NCI-H446 (cell line): ENCODE measurements at places on chromosomes 16 and 17.

GRCh38 chr16:50676684-50677225, 4.4 kb downstream of the SNX20 start:
- no peak for DNase-seq

DNA sequence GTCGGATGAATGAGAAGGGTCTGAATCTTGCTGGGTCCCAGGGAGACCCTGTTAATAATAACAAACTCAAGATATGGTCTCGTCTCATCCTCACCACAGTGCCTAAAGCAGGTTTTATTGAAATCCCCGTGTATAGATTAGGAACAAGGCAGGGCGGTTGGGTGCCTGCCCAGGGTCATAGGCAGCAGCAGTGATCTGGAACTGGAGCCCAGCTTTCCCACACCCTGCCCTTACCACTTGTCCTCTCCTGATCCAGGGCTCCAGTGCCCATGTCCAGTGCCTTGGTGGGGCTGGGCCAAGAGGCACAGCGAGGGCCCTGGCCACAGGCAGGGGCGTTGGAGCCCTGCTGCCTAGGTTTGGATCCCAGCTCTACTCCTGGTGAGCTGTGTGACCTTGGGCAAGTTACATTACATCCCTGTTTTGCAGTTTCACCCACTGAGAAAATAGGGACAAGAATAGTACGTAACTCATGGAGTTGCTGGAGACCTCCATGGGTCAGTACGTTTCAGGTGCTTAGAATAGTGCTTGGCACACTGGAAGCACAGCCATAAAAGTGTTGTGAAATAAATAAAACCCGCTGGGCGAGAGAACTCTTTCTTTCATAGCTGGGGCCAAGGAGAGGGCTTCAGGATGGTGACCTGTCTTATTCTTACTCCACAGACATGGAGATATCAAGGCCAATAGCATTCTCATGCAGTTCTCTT, 13.9 kb downstream of the SOCS3 start:
- DNase-seq: no peak

DNA sequence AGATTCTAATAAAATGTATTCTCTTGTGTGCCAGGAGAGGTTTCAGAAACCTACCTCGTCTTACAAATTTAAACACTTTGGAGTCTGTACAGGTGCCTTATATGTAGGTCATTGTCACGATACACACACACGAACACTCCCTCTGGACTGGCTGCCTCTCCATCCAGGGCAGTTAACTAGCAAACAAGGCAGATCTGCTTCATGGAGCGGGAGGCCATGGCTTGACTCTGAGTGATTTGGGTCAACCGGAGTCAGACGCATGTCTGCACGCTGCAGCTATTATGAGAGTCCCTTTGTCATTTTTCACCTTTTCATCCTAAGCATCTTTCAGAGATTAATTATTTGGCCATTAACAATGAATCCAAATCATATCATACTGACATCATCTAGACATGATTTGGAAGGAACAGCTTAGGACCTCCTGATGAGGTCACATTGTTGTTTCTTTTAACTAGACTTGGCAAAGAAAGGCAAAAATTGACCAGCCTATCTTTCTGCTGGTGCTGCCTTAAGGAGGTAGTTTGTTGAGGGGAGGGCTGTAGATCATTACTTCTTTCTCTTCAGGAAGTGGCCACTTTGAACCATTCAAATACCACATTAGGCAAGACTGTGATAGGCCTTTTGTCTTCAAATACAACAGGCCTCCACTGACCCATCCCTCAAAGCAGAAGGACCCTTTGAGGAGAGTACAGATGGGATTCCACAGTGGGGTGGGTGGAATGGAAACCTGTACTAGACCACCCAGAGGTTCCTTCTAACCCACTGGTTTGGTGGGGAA, 58.9 kb downstream of the HLF start:
- DNase-seq: no peak

GRCh38 chr16:65745201-65745708, 621.2 kb upstream of the CDH5 start:
- DNase-seq: no peak

GRCh38 chr17:48649741-48650140, 23.6 kb upstream of the HOXB9 start:
- DNase-seq: no peak

- peak; percentile 34 for DNase-seq
These were observed 66.0 kb downstream of the CDK12 start for GRCh38 chr17:39527220-39527813.

GRCh38 chr16:81627024-81627423, 152.1 kb upstream of the PLCG2 start:
- no peak for DNase-seq

GRCh38 chr16:12869698-12870427, 31.5 kb upstream of the SHISA9 start:
- DNase-seq: no peak

DNA sequence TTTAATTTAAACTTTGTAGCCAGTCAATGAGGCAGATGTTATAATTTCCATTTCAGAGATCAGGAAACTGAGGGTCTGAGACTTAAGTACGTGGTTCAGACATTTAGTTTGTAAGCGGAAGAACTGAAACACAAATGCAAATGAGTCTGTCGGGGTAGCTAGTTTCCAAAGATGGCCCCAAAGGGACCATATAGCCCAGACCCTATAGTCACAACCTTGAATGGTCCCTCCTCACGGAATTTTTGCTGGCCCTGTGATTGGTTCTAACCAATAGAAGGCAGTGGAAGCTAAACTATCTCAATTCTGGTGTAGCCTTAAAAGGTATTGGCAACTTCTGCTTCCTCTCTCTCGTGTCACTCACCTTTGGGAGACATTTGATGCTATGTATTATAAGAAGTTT, 7.5 kb upstream of the BCO1 start:
- no peak for DNase-seq

- DNase-seq: peak; percentile 25
These were observed 11.6 kb upstream of the MFAP4 start for GRCh38 chr17:19398301-19399181.

DNA sequence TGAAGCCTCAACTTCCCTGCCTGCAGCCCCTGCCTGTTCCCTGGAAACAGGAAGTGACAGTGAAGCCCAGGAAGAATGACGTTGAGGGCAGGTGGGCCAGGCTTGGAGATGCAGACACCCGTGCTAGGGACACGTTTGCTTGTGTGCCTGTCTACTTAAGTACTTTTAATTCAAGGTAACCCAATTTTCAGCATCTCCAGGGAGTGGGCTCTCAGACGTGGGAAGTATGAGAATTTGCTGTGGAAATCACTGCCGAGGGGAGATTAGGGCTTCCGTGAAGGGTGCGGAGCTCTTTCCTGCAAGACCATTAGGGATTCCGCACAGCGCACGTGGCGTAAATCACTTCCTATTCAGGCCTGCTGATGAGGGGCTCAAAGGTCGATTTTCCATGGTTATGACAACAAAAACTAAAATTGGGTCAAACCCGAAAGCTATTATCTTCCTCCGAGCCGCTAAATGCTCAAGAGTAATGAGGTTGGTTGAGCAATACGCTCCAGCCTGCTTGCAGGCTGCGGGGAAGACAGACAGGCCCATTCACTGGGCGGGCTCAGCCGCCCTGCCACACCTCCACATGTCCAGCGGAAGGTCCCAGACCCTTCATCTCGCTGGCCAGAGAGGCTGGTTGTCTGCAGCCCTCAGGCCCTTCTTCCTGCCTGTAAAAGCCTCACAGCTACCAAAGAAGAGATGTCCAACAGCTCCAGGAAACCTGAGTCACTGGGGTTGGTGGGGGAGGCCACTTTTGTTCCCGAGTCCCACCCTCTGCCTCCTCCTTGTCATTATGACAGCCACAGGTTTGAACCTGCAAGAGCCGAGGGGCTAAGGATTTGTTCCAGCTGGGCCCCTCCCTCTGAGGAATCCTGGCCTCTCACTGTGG, 109.9 kb downstream of the RBFOX3 start:
- no peak for DNase-seq

GRCh38 chr16:67720236-67720635, 1.1 kb upstream of the GFOD2 start:
- no peak for DNase-seq

GRCh38 chr17:82935966-82936767, 96.3 kb upstream of the ZNF750 start:
- no peak for DNase-seq

DNA sequence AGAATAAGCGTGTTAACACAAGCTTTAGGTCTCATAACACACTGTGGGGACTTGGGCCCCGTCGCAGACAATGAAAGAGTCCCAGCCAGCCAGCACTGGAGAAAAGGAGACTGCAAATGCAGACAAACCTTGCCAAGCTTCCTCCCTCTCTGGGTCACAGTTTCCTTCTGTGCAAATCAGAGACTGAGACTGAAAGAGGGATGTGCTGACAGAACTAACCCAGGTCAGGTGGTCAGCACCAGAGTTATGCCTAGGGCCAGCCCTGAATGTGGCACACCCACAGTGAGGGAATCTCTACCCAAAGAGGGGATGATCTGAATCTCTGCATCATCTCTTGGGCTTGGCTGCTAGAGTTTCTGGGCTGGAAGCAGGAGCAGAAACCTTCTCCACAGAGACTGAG, 282.3 kb upstream of the CCL2 start:
- DNase-seq: no peak

DNA sequence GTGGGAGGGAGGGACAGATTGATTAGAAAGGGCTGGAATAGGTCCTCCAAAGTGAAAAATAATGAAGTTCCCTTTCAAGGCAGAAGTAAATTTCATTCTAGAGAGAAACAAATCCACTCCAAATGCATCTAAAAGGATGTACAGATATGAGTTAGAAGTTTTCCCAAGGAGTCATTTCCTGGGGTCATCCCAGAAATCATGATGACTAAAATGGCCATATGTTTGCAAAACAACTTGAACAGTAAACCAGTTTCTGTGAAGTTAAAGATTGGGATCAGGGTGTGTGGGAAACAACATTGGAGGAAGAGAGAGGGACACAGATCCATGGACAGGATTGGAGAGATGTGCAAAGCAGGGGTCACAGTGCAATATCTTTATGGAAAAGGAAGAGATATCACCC, 32.5 kb upstream of the ARHGAP44 start:
- DNase-seq: no peak

DNA sequence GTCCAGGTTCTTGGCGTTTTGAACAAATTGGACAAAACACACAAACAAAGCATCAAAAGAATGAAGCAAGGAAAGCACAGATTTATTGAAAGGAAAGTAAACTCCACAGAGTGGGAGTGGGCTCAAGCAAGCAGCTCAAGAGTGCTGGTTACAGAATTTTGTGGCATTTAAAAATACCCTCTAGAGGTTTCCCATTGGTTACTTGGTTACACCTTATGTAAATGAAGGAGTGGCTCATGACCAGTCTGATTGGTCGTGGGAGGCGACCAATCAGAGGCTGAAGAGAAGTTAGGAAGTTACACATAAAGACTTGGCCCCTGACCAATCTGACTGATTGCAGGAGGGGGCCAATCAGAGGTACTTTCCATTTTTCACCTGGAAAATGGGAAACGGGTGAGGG, 1373.8 kb upstream of the GOT2 start:
- DNase-seq: no peak
